ENCODE measurements at places on chromosomes 7 and 10.

DNA sequence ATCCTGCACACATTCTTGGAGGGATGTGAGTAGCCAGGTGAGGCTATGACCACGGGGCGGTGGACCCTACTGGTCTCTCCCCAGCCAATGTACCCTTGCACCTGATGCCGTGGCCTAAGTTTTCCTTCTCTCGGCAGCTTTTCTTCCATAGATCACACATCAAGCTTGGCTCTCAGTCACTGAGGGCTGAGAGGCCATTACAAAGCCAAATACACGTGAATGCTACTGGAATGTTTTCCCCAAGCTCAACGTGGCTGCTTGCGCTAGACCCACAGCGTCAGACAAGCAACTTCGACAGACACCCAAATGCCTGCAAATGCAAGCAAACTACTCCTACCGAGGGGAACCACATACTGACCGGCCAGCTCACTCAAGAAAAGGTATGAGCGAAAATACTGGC lies 83.1 kb downstream of the PRPF18 start:
- no peak for DNase-seq

DNA sequence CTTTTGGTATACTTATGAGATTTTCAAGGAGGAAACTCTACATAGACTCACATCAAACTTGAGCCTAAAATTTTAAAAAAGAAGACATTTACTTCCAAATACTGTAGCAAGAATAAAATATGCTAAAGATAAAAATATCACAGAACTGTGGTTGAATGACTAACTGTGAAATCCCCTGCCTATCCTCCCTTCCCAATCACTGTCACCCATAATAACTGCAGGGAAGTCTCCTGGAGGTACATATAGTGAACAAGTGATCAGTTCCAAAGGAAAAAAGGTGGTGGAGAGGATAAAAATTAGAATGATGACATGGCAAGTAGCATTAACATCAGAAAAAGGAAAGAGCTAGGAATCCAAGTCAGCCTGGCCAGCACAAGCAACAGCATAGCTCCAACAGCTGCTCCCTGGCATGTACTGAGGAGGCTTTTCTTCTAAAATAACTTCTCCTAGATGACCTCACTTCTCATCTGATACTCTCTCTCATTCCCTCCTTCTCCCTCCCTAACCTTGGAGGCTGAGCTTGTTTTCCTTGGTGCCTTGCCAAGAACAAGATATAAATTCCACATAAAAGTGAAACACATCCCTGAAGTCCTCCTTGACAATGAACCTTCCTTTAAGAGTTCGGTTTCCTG lies 124.0 kb downstream of the IQUB start:
- DNase-seq: no peak

- DNase-seq: no peak
Measured at GRCh38 chr7:120966961-120967360, 16.4 kb downstream of the ING3 start.

GRCh38 chr7:144907577-144907976 lies 71.7 kb upstream of the TPK1 start:
- DNase-seq: no peak

- DNase-seq: no peak
Measured at GRCh38 chr7:141013345-141013715, 1.4 kb downstream of the MRPS33 start.

- no peak for DNase-seq
Measured at GRCh38 chr7:32102432-32102873, 32.2 kb upstream of the PDE1C start.

DNA sequence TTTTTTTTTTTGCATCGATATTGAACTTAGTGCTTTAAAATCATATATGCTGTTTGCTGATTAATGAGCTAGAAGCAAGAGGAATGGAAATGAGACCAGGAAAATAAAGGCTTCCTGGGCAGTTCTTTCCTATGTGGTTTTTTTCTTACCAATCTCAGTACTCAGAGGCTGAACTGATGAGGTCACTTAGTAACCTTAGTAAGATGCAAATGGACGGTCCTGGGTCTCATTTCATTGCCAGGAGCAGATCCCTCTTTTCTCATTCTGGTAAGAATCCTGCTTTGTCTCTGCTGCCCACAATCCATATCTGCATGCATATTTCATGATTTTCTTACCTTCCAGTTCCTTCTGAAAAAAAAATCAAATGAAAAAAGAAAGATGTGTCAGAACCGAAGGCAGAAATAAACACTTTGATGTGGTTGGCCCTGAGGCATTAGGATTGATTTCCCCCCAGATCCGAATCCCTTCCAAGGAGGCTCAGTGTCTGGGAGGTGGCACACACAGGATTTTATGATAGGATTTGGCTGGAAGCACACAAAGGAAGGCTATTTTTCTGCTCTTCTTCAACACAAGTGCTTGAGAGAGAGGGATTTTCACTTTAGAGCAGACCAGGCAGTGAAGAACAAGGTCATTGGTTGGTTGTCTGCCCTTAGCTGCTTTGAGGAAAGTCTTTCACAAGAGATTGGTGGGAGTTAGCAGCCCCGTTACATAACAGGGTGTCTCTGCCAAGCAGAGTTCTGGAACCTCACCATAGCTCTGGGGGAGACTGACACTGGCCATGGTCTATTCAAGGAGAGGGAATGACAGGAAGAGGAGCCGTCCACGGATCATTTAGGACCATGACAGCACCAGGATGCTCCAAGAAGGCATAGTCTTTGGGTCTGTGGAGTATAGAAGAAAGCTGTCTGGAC lies 150.0 kb downstream of the CAMK1D start:
- DNase-seq: no peak

DNA sequence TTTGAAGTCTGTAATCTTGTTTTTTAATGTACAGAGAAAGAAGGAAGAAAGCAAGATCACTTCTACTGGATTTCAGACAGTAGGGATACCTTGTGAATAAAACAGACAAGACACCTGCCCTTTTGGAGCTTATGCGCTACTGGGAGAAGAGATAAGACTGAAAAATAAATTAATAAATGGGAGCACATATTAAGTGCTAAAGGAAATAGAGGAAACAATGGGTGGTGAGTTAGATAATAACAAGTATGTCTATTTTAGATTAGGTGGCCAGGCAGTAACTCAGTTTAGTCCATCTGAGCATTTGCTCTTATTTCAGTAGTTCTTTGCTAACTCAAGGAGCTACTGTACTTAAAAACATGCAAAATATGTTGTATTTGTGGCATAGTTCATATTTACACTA lies 15.9 kb downstream of the MIOS start:
- no peak for DNase-seq

- DNase-seq: no peak
Measured at GRCh38 chr10:20708305-20708704, 188.8 kb downstream of the NEBL start.

GRCh38 chr7:47778153-47778661 lies 170.1 kb downstream of the PKD1L1 start:
- no peak for DNase-seq

GRCh38 chr7:50467817-50468610 lies 17.9 kb upstream of the FIGNL1 start:
- DNase-seq: no peak
